ENCODE measurements at places on chromosomes 6 and 20.

DNA sequence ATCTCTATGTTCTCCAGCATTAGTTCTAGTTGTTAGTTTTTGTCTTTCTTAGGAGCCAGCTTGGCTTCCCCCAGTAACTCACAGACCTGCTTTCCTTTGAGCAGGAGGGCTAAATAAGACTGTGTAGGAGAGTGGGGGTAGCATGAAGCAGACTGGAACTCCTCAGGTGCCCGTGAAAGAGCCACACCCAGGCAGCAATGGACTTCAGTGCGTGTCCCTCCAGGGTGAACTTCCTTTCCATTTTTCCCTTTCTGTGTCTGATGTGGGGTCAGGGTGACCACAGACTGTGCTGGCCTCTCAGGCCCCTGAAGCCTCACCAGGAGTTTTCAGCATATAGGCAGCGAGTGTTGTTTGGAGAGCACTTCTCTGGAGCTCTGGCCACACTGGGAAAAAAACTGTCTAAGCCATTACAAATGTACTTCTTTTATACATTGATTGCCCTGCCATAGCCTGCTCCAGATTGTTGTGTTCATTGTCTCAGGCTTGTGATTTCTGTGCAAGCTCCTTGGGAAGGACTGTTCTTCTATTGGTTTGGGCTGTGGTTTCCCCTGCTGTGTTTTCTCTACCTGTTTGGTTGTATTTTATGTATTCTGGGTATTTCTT is 55.7 kb downstream of the SH3BGRL2 start:
- DNase-seq: no peak

GRCh38 chr6:127946388-127946787 is 45.5 kb upstream of the THEMIS start:
- DNase-seq: no peak

GRCh38 chr6:40160826-40161225 is 226.6 kb upstream of the MOCS1 start:
- no peak for DNase-seq

DNA sequence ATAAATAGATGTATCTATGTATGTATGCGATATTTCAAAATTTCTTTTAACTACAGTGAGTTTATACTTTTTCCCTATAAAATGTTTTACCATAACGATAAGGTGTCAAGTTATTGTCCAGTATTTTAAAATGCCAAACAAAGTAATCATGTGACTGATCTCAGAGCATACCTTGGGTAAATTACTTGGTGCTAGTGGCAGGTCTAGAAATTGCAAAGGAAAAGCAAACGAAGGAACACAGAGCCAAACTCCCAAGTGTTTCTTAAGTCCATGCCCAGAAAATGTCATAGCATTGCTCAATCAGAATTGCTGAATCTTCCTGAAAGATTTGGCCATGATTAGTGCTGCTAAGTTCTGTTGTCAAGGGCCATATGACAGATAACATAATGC is 77.5 kb downstream of the CAP2 start:
- no peak for DNase-seq

DNA sequence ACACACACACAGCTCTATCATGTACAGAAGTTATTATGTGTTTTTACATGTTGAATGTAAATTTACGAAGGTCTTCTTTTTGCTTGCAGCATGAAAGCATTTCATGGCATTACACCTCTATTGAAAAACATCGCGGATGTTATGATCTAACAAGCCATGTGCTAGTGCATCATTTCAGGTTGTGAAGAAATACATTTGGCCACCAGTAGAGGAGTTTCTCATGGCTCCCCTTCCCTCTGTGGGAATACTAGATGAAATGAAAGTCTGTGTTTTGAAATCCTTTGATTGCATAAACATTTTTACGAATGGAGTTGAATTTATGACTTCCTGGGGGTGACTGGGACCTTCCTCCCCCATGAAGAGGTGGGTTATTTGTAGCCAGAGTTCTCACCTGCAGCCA is 17.7 kb downstream of the MAS1 start:
- DNase-seq: no peak

- DNase-seq: no peak
Measured at GRCh38 chr6:35719404-35719829, 17.4 kb upstream of the ARMC12 start.

DNA sequence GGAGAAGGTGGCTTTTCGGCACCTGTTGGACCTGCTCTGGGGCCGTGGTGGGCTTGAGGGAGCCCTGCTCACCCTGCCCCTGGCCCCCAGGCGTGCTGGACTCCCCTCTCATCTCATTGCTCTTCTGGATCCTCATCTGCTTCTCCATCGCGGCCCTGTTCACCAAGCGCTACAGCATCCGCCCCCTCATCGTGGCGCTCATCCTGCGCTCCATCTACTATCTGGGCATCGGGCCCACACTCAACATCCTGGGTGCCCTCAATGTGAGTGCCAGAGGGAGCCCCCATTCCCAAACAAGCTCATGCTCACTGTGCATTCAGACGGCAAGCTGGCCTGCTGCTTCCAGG is 22.4 kb downstream of the UQCC2 start:
- no peak for DNase-seq

DNA sequence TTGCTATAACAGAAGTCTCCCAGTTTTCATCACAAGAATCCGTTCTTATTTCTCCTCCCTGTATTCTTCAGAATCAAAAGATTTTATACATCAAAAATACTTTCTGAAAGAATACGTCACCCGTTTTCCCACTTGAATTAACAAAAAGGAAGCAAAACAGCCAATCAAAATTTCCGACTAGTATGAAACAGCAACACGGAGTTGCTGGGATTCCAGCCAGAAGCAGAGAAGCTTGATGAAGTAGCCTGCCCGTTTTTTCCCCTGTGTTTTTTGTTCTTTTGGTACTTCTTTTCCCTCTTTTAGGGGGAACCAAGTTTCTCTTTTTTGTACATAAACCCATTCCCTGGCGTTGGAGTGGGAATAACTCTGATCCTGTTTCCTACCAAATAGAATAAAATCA is 14.6 kb downstream of the TXLNB start:
- DNase-seq: no peak

- no peak for DNase-seq
Measured at GRCh38 chr6:38166411-38167240, 347.1 kb downstream of the ZFAND3 start.

- no peak for DNase-seq
Measured at GRCh38 chr6:160950507-160950906, 41.1 kb upstream of the MAP3K4 start.

- DNase-seq: no peak
Measured at GRCh38 chr6:170073846-170074245, 217.0 kb downstream of the DLL1 start.

DNA sequence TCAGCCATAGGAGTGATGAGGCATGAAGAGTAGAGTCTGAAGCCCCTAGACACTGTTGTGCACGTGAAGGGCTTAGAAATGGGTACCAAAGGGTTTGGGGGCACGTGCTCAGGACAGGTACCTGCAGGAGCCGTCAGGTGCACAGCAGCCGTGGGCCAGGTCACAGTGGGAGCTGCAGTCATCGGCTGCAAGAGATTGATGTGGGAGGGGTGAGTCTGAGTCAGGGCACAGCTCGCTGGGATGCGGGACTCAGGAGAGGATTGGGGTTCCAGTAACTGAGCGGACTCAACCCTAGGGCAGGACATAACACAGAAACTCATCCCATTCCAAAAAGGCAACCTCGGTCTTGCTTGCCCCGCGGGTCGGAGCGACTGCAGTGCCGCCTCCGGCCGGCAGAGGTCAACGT is 1.1 kb downstream of the DLK2 start:
- DNase-seq: no peak

DNA sequence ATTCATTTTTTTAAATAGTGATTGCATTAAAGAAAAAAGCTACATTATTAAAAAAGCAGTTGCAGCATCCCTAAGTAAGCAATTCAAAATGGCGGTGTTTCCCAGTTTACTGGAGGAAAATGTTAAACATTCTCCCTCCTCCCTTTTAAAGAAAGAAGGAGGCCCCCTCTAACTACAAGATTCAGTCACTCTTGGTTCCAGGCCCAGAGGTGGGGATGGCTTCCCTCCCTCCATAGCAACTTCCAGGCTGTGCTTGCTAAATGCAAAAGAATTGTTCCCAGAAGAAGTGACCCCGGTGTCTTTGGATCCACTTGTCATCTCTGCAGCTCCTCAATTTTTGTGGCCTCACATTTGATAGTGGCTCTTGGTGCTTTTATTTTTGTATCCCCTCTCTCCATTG is 165.9 kb downstream of the SOBP start:
- no peak for DNase-seq

GRCh38 chr6:127058936-127059335 is 59.5 kb upstream of the RSPO3 start:
- DNase-seq: no peak

GRCh38 chr6:105402090-105402938 is 568 bp downstream of the PREP start:
- no peak for DNase-seq

DNA sequence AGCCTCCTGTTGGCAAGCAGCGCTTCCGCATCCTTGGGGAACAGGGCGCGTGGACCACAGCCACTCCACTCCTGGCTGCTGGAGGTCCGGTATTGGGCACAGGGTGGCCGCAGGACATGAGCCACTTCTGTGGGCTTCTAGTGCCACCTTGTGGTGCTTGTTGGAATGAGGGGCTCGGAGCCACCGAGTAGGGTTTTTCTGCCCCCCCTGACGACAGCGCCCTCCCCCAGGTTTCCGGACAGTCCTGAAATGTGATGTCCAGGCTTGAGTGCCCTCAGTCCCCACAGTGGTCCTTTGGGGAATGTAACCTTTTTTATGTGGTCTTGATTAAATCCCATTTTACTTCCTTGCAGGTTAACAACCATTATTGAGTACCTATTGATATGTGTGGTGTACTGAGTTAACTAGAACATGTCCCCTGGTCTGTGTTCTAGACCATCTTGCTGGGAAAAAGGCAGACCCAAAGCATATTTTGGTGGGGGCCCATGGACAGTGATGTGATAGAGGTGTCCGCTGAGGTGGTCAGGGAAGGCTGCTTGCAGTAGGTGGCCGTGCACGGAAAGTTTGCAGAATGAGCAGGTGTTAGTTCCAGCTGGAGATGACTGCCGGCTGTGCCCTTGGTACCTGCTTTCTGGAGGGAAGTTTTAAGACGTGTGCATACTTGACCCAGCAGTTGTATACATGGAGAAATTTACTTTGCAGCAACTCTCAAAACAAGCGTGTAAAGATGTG is 70.0 kb downstream of the PTPN1 start:
- no peak for DNase-seq

DNA sequence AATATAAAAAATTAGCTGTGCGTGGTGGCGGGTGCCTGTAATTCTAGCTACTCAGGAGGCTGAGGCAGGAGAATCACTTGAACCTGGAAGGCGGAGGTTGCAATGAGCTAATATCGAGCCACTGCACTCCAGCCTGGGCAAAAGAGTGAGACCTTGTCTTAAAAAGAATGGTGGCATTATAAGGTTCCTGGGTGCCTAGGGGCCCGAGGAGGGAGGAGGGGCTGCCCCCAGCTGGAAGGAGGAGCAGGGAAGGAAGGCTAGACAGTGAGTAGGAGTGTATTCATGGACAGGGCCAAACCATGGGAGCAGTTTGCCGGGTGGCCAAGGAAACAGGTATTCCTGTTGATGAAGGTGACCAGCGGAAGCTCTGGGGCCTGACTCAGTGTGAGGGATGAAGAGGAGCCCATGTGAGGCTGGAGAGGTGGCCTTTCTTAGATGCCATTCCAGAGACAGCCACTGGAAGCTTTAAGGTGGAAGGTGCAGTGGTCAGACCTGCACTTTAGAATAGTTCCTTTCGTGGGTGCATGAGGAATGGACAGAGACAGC is 24.2 kb downstream of the MANBAL start:
- no peak for DNase-seq

- DNase-seq: no peak
Measured at GRCh38 chr20:2421247-2421646, 40.5 kb downstream of the TGM6 start.

GRCh38 chr6:111417181-111417585 is 65.8 kb downstream of the REV3L start:
- DNase-seq: no peak

GRCh38 chr20:48612335-48612734 is 215.5 kb downstream of the PREX1 start:
- DNase-seq: no peak

DNA sequence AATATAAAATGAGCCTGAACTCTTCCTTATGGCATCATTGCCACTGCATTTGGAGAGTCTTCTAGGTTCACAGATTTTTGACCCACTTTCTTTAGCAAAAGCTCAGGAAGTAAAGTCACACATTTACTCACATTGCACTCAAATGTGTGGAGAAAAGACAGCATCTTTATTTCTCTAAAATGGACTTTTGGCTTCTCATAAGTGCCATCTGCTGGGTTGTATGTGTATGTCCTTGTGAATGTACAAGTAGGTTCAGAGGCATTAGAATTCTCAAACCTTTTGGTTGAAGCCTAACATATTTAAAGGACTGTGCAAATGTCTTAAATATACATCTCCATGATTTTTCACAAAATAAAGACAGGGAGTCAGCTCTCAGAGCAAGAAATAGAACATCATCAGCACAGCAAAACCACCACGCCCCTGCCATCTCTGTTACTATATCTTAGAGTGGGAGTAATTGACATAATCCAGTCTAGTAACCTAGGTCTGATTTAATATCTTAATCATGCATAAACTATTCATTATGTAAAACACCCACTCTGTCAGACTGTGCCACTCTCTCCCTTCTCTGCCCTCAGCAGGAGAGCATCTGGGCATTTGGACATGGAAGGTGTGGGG is 42.2 kb upstream of the SPTLC3 start:
- no peak for DNase-seq

GRCh38 chr6:99458319-99458718 is 33.2 kb upstream of the PNISR start:
- no peak for DNase-seq

DNA sequence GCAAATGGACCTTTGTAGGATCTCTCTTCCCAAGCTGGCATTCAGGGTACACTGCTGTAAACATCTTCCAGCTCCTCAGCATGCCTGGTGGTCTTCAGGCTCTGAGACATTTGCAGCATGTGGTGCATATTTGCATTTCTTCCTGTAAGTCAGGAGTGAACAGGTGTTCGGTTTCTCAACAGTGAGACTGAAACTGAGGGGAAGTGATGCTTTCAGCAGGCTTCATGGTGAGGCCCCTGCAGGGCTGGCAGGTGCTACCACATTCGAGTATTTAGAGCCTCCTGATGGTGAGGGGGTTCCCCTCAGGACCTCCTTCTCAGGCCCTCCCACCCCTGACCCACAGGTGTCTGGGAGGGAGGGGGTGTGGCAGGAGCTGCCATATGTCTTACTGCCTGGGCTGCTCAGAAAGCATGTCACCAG is 15.1 kb downstream of the MYBL2 start:
- DNase-seq: no peak
